NB4 (cell line): ENCODE measurements at places on chromosomes 13 and 19.

GRCh38 chr13:94233837-94234236 is 245.6 kb downstream of the DCT start:
- no peak for DNase-seq

DNA sequence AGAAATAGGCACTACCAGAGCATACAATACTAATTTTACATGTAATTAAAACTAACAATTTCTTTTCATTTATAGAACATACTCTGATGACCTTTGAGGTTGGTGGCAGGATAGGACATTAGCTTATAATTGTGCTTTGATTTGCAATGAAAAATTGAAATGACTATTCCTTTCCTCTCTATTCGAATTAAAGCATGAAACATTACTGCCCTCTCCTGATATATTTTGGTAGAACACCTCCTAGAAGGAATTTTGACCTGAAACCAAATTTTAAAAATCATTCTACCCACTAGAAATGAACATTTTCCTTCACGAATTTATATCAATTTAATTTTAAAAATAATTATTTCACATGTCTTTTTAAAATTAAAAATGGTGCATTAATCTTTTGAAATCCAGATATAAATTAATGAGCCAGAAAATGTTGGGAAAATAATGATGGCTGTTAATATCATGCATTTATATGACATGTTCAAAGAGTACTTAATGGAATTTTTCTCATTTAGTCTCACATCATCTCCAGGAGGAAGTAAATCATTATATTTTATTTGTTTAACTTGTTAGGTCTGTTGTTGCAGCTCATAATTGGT is 556.3 kb upstream of the ARGLU1 start:
- DNase-seq, result peak; percentile 14

- no peak for DNase-seq
Measured at GRCh38 chr13:23705583-23705982, 135.4 kb downstream of the TNFRSF19 start.

DNA sequence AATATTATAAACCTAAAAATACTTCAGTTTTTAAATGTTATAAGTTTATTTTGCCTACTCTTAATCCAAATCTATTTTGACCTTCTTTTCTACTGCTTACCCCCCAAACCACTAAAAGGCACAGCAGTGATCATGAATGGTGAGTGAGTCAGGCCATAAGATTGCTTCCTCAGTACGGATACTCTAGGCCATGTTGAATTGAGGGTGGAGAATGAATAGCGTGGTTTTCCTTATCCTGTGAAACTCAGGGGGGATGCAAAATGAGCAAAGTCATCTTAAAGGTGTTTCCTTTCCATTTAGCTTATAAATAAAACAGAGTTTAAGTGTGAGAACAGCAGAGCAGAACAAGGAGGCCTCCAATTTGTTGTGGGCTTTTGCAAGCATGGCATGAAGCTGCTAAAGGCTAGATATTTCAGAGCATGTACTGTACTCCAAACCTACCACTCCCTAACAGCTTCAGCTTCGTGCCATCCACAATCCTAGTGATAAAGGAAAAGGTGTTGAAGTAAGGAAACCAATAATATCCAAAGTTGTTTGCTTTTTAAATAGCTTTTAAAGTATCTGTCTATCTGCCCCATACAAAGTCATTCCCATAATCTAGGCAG is 25.0 kb downstream of the SERPINE3 start:
- no peak for DNase-seq

DNA sequence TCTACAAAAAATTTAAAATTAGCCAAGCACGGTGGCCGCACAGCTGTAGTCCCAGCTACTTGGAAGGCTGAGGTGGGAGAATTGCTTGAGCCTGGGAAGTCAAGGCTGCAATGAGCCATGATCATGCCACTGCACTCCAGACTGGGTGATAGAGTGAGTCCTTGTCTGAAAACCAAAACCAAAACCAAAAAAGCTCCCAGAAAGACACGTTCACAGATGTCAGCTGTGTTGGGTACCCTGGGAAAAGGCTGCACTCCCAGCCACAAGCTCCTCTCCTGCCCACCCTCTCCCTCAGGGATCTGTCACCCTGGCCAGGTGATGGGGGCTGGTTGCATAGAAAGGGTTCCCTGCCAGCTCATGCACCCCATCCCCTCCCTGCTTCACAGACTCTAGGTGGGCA is 53.3 kb downstream of the RNF6 start:
- DNase-seq, result no peak

GRCh38 chr19:32202244-32202643 is 143.2 kb upstream of the ZNF507 start:
- no peak for DNase-seq

DNA sequence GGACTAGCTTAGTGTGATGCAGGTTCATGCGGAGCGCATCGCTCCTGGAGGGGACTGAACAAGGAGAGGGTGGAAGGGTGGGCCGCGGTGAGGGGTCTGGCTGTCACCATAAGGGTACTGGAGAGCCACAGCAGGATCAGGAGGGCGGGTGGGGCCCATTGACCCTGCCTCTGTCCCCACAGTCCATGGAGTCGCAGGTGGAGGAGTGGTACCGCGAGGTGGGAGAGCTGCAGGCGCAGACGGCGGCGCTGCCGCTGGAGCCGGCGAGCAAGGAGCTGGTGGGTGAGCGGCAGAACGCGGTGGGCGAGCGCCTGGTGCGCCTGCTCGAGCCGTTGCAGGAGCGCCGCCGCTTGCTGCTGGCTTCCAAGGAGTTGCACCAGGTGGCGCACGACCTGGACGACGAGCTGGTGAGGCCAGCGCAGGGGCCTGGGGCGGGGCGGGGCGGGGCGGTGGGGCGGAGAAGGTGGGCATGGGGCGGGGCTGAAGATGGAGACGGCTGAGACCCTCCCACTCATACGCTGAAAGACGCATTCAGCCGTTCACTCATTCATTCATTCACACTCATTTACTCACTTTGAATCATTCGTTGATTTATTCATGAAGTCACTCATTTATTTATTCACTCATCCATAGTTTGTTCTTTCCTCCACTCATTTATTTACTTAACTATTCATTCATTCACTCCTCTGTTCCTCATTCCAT is 27.5 kb upstream of the SHKBP1 start:
- DNase-seq, result peak; percentile 68

- DNase-seq, result peak; percentile 43
Measured at GRCh38 chr19:10173527-10173926, 21.2 kb downstream of the DNMT1 start.

DNA sequence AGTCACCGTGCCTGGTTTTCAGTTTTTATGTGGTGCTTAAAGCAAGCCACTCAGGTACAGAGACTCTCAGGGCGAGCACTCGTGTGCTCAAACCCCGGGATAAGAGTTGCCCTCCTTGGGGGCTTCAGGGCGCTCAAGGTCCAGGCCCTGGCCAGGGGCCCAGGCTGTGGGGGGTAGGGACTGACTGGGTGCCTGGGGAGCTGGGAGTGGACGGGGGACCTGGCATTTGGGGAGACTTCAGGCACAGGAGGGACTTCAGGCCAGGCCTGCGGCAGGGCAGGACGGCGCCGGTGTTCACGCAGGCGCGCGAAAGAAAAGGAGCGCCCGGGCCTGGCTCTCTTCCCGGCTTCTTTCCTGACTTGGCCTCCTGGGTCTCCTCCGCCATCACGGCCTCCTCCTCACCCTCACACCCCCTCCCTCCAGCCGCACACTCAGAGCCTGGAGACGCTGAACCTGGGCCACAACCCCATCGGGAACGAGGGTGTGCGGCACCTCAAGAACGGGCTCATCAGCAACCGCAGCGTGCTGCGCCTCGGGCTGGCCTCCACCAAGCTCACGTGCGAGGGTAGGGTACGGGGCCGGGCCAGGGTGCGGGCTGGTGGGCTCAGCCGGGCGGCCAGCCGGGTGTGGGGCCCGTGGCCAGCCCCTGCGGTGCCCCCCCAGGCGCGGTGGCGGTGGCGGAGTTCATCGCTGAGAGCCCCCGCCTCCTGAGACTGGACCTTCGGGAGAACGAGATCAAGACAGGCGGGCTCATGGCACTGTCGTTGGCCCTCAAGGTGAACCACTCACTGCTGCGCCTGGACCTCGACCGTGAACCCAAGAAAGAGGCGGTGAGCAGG is 16.1 kb downstream of the NKPD1 start:
- DNase-seq, result no peak

DNA sequence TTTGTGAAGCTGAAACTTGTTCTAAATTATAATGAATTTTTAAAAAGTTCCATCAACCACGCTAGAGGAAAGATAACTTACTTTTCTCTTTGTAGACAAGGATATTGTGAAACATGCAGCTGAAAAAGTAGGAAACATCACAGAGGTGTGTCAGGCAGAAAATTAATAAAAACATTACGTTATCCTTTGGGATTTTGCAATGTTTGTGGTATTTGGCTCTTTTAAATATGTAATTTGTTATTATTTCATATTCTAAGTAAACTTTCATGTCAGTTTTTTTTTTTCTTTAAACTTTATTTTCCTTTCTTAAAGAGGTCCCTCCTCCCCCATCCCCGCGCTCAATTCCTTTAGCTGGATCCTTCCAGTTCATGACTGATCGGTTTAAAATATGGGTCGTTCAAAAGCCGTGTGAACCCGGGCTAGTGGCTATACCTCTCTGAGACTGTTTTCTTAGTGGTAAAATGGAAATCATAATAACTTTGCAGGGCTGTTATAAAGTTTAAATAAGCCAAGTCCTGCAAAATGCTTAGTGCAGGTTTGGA is 740 bp upstream of the CCDC61 start:
- no peak for DNase-seq

- peak; percentile 57 for DNase-seq
Measured at GRCh38 chr13:91358387-91358782, 10.9 kb downstream of the MIR17HG start.

GRCh38 chr13:84705982-84706710 is 823.9 kb upstream of the SLITRK1 start:
- DNase-seq, result no peak
